Memory B cell (primary cell): ENCODE measurements at places on chromosomes 5 and 9.

DNA sequence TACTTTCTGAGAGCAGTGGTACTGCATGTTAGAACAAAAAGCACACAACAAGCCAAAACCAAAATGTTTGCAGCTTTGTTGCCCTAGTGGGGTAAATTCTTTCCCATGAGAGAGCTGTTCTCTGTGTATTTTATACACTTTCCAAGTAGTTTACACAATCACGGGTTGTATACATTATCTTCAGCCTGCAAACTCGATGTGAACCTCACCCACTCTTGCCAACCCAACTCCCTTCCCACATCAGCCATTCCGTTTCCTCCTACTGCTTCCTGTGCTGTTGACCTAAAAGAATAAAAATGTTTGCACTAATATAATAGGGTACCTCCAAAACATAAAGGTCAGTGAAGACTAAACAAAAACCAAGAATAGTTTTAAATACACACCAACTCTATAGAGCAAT, 47.0 kb downstream of the IQGAP2 start:
- no peak for DNase-seq

DNA sequence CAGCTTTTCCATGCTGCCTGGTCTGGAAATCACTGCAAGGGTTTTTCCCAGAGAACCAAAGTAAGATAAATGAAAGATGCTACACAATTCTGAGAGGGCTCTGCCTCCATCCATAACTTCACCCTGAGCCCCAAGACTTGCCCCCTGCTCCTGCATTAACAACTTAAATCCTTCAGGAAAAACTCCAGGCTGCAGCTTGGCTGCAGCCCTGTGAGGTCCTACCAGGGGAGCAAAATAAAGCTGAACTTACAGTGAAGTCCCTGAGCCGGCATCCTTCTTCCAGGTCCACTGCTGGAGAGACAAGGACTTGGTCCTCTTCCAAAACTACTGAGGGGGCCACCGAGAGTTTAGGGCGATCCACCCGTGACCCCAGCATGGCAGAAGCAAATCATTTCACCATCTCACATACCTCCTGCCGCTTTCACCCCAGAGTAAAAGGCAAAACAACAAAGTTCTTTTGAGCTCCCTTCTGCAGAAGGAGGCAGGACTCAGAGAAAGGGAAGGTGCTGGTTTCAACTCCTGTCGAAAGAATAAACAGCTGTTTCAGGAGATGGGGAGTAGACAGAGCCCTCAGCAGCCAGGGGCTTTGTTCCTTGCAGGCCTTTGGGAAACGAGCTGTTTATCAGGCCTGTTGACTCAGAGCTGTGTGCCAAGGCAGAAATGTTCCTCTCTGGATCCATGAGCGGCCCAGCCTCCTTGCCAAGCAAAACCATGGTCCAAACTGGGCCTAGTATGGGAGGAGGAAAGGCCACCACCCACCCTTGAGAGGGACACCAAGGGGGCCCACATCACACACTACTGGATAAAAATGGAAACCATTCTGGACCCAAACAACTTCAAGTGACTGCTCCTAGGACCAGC, 20.6 kb downstream of the GGTA1 start:
- DNase-seq, result no peak

- DNase-seq, result no peak
Measured at GRCh38 chr5:142432961-142433360, 108.1 kb upstream of the SPRY4 start.

DNA sequence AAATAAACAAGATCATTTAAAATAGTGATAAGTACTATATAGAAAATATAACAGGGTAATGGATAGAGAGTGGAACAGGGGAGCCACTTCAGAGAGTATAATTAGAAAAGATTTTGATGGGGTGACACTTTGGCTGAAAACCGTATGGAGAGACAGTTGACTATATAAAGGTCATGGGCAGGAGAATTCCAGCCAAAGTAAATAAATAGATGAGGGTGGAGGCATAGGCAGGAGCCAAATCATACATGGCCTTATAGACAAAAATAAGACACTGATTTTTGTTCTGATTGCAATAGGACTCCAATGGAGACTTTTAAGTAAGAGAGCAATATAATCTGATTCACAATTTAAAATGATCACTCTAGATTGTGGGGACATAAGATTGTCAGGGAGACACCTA, 37.5 kb upstream of the NUDT12 start:
- no peak for DNase-seq

DNA sequence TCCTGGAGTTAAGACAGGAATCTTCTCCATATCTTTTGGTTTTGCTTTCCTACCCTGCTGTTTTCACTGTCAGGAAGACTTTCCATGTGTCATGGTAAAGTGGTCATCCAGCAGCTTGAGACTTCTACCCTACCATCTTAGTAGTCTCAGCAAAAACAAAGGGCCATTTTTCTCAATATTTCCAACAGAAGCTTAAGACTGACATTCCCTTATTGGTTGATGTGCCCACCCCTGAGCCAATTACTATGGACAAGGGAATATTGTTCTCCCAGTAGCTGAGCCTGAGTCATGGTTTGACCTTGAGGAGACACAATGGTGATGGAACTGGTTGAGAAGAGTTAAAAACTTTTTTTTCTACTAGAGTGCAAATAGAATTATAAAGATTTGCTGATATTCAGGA, 105.6 kb downstream of the CSNK1G3 start:
- DNase-seq, result no peak

DNA sequence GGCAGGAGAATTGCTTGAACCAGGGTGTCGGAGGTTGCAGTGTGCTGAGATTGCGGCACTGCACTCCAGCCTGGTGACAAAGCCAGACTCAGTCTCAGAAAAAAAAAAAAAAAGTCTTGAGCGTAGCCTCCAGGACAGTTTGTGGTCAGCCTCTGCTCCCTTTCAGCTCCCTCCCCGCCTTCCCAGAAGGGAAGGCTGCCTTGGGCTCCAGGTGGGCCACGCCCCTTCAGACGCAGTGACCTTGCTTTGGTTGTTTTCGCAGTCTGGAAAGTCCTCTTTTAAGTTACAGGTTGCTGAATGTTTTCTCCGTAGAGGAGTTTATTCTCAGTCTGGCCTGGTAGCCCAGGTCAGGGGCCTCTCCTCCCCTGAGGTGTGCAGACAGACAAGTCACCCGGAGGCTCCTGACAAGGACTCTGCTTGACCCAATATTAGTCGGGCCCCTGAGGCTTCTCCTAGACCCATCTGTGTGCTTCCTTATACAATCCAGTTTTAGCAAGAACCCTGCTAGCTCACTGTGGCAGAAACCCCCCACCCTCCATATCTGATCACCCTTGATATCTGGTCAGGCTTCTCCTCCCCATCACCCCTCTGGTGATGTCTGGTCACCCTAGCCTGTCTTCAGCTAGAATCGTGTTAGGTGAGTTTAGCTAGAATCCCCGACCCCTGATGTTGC, 31.6 kb upstream of the N4BP3 start:
- no peak for DNase-seq

- DNase-seq, result no peak
Measured at GRCh38 chr5:171649075-171649401, 136.6 kb upstream of the SMIM23 start.

GRCh38 chr5:162956570-162956969, 480.8 kb upstream of the CCNG1 start:
- DNase-seq, result no peak

- no peak for DNase-seq
Measured at GRCh38 chr5:86525622-86526021, 92.1 kb upstream of the COX7C start.

DNA sequence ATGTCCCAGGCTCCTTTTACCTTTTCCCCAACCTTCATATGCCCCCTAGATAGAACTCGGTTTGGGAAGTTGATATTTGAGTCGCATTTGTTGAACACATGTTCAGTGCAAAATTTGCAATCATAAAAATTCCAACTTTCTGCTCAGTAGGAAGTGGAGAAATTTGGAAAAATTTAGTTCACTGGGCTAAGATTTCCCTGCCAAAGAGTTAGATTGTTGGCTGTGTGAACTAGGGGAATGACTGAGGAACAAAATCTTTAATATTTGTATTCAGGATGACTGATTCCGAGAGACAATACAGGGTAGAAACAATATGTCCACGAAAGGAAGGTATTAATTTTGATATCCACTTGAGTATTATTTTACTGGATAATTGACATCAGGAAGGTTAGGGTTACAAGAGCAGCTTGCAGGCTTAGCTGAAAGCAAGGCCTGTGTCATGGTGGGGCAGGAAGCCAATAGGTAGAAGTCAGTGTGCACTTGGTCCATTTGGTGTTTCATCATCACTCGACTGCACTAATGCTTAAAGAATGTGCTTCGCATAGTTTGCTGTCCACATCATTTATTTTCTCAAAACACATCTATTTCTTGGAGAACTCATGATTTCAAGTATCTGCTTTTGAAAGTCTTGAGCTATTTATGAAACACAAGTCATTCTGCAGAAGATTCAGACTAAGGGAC, 59.4 kb upstream of the GNA14 start:
- no peak for DNase-seq

- DNase-seq, result peak; percentile 93
Measured at GRCh38 chr9:35732185-35732799, at the start of the genes CREB3 and TLN1. TSS of gene CREB3 (plus strand) at chr9:35732666. CDS start at chr9:35732773, 107 bp downstream. TSS of gene TLN1 (minus strand) at chr9:35732195. CDS start at chr9:35725694, 6,501 bp downstream.

DNA sequence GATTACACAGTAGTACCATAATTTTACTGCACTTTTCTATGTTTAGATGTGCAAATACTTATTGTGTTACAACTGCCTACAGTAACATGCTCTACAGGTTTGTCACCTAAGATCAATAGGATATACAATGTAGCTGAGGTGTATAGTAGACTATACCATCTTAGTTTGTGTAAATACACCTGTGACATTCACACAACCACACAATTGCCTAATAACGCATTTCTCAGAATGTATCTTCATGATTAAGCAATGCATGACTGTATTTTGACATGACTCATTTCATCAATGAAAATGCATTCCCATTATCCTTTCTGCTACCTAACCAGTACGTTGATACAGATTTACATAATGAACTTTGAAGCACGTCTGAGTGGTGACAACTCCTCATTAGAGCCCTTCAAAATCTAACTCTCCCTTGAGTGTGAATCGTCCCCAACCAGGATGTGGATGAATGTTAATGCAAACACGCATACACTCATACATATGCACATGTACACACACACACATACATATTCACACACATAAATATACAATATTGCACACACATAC, 28.4 kb downstream of the GZMK start:
- DNase-seq, result no peak

- DNase-seq, result peak; percentile 54
Measured at GRCh38 chr9:6758498-6759184, 868 bp downstream of the KDM4C start.

- no peak for DNase-seq
Measured at GRCh38 chr5:171705830-171706468, 79.7 kb upstream of the SMIM23 start.

- no peak for DNase-seq
Measured at GRCh38 chr9:23044549-23044948, 597.9 kb downstream of the DMRTA1 start.

DNA sequence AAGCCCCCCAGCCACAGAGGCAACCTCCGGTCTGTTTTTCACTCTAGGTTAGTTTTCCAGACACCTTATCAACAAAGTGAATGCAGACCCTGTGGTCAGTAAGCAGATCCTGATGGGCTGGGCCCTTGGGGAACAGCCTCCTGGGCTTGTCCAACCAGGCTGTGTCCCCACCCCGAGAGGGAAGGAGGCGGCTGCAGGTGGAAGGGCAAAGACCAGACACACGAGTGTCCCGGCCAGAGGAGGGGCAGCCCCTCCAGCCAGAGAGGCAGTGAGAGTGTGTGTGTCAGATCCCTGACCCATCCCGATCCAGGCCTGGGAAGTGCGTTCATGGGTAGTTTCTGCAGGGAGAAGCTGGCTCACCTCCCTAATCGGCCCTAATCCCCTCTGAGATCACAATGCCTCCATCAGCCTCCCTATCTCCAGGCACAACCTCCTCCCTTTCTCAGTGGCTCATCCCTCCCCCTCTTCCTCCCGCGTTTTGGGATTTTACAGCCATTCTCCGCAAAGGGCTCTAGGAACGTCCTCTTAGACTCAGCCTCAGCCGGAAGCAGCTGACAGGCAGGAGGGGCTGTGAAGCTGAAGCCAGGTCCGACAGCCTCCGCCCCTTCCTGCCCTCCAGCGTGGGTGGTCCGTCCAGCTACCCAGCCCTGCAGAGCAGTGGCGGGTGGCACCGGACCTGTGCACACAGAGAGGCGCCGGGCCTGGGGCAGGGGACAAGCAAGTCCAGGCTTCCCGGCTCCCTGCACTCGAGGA, 9.7 kb downstream of the SLC12A7 start:
- DNase-seq, result no peak

DNA sequence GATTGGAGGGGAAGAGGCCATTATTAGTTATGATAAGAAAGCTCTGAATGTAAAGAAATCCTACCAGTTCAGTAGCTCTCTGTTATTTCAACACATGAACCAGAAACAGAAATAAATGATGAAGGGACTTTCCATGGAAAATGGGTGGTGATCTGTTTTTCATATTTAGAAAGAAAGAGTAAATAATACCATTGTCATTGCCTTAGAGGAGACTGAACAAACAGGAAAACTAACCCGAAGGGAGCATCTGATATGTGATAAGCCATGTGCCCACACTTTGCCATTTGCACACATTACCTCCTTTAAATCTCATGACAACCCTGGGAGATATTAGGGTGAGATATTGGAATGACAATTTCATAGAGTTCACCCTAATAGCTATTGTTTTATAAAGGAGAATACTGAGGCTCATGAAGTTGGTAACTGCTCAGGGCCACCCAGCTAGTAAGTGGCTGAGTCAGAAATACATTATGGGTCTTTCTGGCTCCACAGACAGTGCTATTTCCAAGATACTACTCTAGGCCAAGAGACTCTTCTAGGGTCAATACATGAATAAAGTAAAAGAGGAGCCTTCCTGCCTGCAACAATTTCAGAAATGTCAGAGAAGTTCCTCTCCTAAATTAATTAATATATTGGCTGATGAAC, 111.0 kb upstream of the SLIT3 start:
- no peak for DNase-seq

DNA sequence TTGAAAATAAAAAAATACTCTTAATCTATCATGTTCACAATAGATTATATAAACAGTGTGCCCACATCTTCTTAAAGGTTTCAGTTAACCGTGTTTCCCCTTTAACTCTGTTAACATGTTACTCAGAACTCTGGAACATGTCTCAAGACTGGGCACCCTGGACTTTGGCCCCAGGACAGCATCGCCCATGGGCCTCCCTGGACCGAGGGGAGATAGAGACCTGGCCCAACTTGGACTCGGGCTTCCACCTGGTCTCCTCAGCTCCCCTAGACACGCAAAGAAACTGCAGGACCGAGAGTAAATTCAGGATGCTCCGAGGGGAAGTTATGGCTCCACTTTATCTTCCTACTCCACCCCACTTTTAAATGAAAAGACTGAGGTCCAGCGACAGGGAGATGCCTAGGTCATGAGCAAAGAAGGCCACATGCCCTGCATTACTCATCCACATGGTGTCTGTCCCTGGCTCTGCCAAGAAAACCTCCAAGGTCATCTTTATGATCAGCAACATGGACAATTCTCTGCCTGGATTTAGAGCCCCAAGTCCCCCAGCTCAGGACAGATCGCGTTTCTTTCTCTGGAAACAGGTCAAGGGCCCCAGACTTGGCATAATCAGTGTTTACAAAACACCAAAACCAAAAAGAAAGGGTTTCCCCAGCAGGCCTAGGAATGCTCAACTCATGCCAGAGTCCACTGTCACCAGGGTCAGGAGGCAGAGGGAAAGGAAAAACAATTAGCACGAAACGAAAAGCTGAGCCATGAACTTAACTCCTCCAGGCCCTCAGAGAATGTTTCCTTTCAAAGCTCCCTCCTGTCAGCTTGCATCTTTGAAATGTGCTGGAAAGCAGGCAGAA, 17.4 kb downstream of the GPX3 start:
- DNase-seq, result no peak

GRCh38 chr9:91035825-91036208, 234.2 kb downstream of the SYK start:
- no peak for DNase-seq
